ENCODE measurements at places on chromosomes 13 and 19. TPM values are rescaled to one million over a fixed set of nuclear protein-coding genes. Genes with fewer than 3 reads are reported as not detected.

The UCHL3 gene
- total RNA-seq: 28.5 TPM

The PSG1 gene
- total RNA-seq: not detected

The ABHD8 gene
- total RNA-seq: 4.9 TPM

The PTH2 gene
- not detected for total RNA-seq

The FREM2 gene
- not detected for total RNA-seq

The ODAD3 gene
- total RNA-seq: not detected

The DPF1 gene
- total RNA-seq: not detected

The CACNG7 gene
- not detected for total RNA-seq

The ZNF579 gene
- 2.7 TPM for total RNA-seq

The CGB1 gene
- not detected for total RNA-seq

The PRR19 gene
- not detected for total RNA-seq

The FGF21 gene
- total RNA-seq: not detected

The CCNA1 gene
- not detected for total RNA-seq

The PSG4 gene
- not detected for total RNA-seq

The ZNF433 gene
- 0.63 TPM for total RNA-seq

The NBEA gene
- 3.3 TPM for total RNA-seq

The HIPK4 gene
- 0.10 TPM for total RNA-seq

The APOC4 gene
- not detected for total RNA-seq

The PLK5 gene
- total RNA-seq: not detected

The ASF1B gene
- total RNA-seq: 0.94 TPM

The ADGRE2 gene
- total RNA-seq: 22.7 TPM

The FOXO1 gene
- total RNA-seq: 80.6 TPM

The ZNF541 gene
- total RNA-seq: 0.21 TPM

The PRMT1 gene
- 51.1 TPM for total RNA-seq

The IL4I1 gene
- total RNA-seq: 2.0 TPM

The ZGLP1 gene
- 1.6 TPM for total RNA-seq

The CRB3 gene
- total RNA-seq: 4.0 TPM

The ZNF132 gene
- 1.9 TPM for total RNA-seq

The PDE4C gene
- not detected for total RNA-seq

The ZIM2 gene
- not detected for total RNA-seq

The PCDH20 gene
- not detected for total RNA-seq

The ZNF90 gene
- 1.8 TPM for total RNA-seq

The HSD17B14 gene
- total RNA-seq: 0.42 TPM

The OR7A5 gene
- 0.10 TPM for total RNA-seq

The PSG7 gene
- 0.10 TPM for total RNA-seq

The ZNF577 gene
- 8.6 TPM for total RNA-seq

The STAP2 gene
- total RNA-seq: 0.42 TPM

The KLK11 gene
- not detected for total RNA-seq

The COL5A3 gene
- 1.0 TPM for total RNA-seq

The EDNRB gene
- 0.21 TPM for total RNA-seq

The CEACAM21 gene
- total RNA-seq: 3.9 TPM

The OLFM2 gene
- total RNA-seq: 1.3 TPM

The NMRK2 gene
- total RNA-seq: not detected

The ACP5 gene
- 17.5 TPM for total RNA-seq

The CGB2 gene
- total RNA-seq: not detected

The THSD8 gene
- total RNA-seq: not detected

The SLC1A6 gene
- 0.10 TPM for total RNA-seq

The ZNF628 gene
- total RNA-seq: 3.5 TPM

The CAPN12 gene
- total RNA-seq: 1.8 TPM
